ENCODE measurements at places on chromosomes 2 and 18. TPM values are rescaled to one million over a fixed set of nuclear protein-coding genes. Genes with fewer than 3 reads are reported as not detected.

Gene HMSD
- not detected for total RNA-seq

Gene FAHD2A
- total RNA-seq = 27.3 TPM

Gene MERTK
- 14.0 TPM for total RNA-seq

Gene CRACDL
- total RNA-seq = 3.0 TPM

Gene CNDP1
- not detected for total RNA-seq

GRCh38 chr2:23617167-23617810 is 232.3 kb downstream of the KLHL29 start:
- no peak for DNase-seq

DNA sequence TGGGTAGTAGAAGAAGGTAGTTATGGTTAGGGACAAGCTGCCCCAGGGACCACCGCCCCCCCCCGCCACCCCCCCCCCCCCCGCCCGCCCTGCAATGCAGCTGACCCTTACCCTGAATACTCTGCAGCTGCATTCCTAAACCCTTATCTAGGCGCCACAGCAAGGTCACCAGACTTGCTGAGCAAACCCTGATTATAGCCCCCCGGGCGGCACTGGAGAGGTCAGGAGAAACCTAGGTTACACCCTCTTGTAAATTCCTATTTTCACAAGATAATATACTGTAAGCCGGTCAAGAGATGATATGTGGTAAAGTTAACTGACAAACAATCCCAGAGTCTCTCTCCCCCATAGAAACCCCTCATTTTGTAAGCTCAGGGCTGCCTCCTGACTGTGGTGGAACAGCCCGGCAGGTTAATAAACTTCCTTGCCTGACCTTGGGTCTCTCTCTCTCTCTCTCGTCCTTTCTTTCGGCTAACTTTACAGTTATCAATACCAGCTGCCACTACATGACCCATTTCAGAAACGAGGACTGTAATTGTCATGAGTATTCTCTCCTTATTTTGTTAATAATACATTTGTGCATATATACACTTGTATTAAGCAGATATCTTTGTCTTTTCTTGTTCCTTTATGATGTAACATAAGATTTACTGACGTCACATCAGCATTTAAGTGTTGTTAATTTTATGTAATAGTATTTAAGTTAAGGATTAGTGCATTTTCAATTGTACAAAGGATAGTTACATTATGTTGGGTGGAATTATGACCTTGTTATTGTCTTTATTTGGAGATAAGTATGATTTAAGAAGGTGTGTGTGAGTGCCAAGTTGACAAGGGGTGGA is 22.8 kb upstream of the SMAD4 start:
- DNase-seq = no peak

GRCh38 chr2:84301717-84302116 is 157.4 kb downstream of the SUCLG1 start:
- no peak for DNase-seq

Measured in dermis microvascular lymphatic vessel endothelial cell (primary cell).